NB4 (cell line): ENCODE measurements at places on chromosomes 3 and 15.
A peak's percentile ranks its signal among the peaks of the same experiment; 100 is the strongest.

DNA sequence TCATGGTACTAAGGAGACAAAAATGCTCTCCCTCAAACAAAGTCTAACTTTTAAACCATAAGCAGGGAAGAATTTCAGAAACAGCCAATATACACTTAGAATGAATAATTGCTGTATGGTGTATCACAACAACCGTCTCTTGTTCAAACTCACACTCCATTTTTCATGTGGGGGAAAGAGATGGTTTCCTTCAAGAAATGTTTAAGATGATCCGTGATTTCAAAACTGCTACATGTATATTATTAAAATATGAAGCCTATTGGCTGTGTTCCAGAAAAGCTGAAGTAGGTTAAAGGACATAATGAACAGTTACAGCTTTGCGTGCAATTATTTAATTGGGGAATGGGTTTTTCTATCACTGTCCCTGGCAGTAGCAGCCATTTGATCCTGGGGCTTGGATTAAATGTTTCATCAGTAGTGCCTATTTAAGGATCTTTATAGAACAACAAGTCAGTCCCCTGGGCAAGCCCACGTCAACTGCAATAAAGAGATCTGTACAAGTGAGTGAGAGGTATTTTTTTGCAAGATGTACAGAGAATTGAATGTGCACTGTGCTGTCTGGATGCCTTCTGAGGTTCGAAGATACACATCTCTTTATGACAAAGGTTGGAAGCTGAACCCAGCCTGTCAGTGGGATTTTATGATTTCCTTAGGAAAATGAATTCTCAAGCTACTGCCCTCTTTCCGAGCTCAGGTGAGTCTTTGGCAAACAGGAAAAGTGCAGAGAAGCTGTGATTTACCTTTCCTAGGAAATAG is 337.2 kb upstream of the RARB start:
- DNase-seq: no peak

DNA sequence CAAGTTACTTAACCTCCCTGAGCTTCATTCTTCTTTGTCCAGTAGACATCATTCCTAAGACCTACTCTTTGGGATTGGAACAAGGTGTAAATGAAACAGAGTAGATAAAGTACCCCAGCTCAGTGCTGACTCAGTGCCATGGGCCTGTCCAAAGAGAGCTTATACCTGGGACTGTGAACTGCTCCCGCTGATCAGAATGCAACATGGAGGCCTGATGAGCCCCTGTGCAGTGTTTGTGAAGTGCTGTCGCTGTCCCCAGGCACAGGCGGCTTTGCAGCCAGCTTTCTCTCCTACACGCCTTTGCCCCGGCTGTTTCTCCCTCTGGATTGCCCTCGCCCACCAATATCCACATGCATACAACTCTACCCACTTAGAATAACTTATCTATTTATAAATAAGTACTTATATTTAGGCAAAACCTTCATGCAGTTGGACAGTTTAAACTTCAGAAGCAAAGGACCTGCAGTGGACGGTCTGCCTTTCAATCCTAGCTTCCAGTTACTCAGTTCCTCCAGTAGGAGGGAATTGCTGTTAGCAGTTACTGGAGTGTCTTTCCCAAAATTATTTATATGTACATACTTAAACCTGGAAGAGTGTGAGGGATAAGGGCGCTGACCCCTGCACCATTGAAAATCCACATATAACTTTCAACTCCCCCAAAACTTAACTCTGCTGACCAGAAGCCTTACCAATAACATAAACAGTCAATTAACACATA is 80.0 kb downstream of the CORO2B start:
- DNase-seq: no peak

DNA sequence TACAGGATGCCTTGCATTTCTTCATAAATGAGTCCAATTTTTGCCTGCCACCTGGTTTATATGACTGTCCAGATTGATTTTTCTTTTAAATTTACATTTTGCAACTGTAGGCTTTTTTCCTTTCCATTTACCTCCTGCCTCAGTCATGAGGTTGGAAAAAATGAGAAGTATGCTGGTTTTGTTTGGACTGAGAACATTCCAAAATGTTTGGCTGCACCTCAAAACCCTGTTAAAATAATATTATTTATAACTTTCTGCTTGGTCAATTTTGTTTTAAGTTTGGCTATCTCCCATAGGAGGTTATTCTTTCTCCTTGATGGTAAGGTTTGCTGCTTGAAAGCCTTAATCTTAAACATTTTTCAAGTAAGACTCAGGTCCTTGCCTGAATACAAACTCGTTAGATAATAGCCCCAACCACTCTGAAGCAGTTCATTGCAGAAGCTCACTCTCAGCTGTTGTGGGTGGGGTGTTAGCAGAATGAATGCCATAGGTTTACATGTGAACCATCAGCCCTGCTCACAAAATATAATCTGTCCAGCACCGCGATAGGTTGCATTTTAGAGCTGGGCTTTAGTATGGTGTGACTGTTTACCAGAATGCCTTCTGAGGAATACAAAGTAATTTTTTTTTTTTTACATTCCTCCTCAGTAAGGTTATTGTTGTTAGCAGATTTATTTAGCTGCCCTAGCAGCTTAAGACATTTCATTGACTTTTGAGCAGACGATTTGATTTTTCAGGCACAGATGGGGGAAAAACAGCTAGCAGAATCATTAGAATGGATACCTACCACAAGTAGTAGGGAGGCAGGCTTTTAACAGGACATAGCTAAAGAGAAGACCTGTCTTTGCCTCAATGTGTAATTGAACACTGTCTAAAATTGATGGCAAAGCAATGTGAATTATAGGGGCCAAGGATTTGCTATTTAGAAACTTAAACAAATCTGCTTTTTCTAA is 630.8 kb upstream of the KCNMB2 start:
- no peak for DNase-seq

GRCh38 chr3:179421500-179421899 is 29.8 kb downstream of the GNB4 start:
- DNase-seq: peak; percentile 10
